Heart right ventricle (tissue), 16 donors: ENCODE measurements at places on chromosomes 1 and 21.

DNA sequence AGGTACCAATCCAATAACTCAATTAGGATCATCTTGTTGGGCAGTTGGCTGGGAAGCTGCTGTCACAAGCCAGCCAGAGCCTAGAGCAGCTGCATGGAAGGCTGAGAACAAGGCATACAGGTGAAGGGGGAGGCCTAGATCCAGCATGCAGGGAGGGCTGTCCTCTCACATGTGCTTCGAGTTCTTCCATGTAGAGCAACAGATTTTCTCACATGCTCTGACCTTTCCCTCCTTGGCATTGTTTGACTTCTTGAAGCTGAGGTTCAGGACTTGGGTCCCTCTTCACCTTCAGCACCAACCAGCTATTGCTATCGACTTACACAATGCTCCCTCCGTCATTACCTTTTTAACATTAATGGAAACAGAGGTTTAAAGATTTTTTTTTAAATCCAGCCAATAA is 257.7 kb downstream of the ATG4C start:
- no peak for DNase-seq

DNA sequence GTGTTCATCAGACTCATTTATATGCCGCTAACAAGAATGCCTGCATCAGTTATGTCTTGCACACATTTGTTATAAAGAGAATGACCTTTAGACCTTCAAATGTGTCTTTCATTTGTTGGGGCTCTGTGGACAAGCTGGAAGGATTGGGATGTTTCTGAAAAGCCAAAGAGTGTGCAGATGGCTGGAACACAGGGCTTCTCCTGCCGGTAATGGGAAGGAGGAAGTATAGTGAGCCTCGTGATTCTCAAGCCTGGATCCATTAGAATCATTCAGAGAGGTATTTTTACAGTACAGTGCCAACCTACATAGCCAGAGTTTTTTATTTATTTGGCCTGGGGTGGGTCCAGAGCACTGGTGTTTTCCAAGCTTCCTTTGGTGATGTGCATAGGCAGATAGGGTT is 40.6 kb upstream of the ATP1A1 start:
- no peak for DNase-seq

DNA sequence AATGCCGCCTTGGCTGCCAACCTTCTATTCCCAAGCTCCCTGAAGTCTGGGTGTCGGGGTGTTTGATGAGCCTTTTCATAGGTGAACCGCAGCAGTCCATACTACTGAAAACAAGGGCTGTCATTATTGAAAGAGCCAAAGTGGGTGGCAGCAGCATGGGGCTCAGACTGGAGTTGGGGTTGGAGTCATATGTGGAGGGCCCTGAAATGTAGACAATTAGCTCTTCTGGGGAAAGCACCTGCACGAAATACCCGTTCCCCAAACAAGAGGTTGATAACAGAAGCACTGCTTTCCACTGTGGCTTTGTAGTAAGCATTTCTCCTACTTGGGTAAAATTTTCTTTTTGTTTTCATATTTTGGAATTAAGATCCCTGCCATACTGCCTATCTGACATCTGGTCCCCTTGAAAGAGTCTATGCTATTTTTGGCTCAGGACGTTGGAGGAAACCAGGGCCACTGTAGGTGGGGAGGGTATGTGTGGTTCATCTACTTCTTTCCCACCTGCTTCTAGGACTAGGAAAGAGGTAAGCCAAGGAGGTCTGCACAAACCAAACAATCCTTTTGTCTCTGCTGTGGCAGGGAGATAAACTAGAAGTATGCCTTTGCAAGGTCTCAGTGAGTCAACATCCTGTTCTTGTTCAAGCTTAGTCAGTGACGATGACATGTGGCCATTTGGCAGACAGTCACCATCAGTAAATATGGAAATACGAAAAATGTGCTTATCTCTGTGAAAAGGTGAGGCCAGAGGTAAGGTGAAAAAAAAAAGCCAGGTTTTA is 197.0 kb upstream of the UBE2U start:
- no peak for DNase-seq

DNA sequence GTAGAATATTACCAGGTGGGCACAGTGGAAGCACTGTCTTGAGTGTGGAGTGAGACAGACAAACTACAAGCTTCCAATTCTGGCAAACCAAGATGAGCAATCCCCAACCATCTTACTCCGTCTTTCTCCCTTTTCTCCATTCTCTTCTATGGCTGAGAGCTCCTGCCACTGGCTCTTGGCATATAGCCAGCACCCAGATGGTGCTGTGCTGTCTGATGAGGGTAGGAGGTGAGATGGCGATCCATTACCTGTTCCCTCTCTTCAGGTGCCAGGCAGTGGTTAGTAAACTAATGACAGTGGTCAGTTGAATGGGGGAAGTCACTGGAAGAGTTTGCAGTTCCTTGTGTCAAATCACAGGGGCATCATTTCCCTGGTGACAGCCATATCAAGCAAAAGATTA is 108.4 kb downstream of the FNBP1L start:
- no peak for DNase-seq

DNA sequence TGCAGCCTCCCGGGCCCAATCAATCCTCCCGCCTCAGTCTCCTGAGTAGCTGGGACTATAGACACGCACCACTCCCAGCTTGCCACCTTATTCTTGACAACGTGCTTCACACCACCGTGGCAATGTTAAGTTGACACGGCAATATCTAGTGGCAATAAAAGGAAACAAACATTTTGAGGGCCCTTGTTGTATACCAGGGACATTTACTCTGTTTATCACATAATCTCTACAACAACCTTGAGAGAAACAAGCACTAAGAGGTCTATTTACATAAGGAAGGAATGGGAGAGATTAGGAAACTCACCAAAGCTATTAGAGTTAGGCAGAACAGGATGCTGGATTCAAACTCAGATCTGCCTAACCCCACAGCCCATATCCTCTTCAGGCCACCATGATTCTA is 3.1 kb downstream of the KLHDC8A start:
- no peak for DNase-seq
